ENCODE measurements at places on chromosomes 12 and 14.

GRCh38 chr12:120468325-120468820 is 1.2 kb downstream of the SRSF9 start:
- DNase-seq, result no peak

DNA sequence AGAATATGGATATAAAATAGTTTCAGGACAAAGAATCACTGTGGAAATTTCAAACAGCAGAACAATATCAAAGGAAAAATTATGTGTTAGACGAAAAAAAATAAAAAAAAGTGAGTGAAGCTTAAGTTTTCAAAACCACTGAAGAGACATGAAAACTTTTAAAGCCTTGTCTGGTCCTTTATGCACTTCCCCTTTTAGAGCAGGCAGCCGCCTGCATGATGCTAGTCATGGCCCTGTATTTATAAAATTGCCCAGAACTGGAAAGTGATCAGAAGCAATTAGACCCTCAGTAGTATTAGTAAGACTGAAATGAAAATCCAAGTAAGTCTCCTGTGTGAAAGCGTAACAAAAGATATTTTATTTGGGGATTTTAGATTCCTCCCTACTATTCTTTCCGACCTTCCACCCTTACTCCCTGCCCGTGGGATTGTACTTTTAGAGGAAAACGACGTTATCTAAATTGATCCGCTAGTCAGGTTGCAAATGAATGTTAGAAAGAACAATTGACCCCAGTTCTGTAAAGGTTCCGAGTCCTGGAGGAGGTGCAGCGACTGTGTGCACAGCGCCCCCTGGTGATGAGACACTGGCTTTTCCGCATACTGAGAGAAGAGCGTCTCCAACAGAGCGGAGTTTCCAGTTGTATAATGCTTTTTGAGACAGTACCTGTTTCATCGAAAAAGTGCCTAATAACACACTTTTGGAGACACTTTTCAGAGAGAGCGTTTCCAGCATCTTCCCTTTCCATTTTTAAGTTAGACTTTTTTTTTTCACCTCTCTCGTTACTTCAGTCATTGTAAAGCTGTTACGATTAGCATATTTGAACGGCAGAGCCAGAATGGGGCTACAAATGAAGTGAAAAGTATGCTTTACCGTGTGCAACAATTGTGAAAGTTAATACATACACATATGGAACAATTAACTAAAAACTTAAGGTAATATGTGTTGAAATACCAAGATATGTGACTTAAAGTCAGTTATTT is 12.4 kb downstream of the MGST1 start:
- DNase-seq, result no peak

DNA sequence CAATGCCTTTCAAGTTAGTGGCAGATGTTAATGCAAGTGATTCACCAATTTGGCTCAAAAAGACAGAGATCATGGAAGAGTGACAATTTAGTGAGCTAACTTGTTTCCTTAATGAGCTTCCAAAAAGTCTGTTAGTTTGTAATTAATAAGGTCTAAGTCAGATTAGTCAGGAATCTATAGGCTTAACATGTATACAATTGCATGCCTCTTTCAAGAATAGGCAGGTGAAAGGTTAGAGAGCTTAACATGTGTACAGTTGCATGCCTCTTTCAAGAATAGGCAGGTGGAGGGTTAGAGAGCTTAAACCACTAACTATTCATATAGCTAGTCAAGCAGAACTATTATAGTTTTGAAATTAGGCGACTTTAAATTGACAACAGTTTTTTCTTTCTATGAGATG is 663.8 kb downstream of the C12orf50 start:
- DNase-seq, result no peak

- DNase-seq, result no peak
Measured at GRCh38 chr12:46267575-46267824, 1.3 kb downstream of the SLC38A1 start.

DNA sequence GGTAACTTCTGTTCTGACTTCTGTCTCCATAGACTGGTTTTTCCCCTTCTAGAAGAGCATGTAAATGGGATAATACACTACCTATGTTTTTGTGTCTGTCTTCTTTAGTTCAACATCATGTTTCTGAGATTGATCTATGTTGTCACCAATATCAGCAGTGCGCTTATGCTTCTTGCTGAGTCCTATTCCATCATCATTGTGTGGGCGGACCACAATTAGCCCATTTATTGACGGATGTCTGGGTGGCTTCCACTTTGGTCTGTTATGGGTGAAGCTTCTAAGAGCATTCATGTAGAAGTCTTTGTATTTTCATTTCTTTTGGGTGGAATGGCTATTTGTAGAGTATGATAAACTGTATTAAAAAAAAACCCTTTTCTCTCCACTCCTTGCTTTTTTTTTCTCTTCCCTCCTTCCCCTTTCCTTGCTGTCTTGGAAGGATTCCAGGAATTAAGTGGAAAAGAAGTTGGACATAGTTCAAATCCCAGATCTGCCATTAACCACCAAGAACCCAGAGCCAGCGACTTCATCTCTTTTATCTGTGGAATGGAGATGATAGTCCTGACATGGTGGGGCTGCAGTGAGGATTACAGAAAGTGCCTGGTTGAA is 7.0 kb upstream of the SERPINA1 start:
- no peak for DNase-seq

GRCh38 chr14:58133739-58134138 is 18.3 kb downstream of the ARMH4 start:
- DNase-seq, result no peak

GRCh38 chr14:91912035-91912434 is 35.5 kb downstream of the FBLN5 start:
- DNase-seq, result no peak

DNA sequence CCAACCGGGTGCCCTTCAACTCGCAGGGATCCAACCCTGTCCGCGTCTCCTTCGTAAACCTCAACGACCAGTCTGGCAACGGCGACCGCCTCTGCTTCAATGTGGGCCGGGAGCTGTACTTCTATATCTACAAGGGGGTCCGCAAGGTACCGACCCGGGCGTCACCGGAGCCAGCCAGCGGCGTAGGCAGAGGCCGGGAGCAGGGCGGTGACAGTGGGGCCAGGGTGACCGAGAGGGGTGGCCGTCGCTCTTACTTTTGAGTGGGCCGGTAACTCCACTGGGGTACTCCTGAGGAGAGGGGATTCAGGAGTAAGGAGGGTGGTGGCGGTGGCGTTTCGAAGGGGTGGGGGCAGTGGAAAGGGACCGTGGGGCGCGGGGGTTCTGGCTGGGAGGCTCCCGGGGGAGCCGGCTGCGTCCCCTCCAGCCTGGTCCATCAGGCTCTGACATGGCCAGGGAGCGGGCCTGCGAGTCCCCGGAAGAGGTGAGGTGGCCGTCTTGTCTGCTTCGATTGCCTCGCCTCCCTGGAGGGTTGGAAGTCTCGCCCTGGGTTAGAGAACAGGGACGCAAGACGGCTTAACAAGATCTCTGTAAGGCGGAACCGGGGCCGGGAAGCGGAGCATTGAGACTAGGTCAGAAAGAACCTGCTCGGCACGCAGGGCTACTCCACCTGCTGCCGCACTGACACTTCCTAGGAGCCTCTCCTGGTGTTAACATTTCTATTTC is 491 bp downstream of the WDR20 start:
- no peak for DNase-seq

- no peak for DNase-seq
Measured at GRCh38 chr12:65278576-65279368, at the start of gene MSRB3. MSRB3 (plus strand) TSS chr12:65278683; CDS start chr12:65308580, 29,897 bp downstream.
